ENCODE measurements at places on chromosomes 5 and 9.

DNA sequence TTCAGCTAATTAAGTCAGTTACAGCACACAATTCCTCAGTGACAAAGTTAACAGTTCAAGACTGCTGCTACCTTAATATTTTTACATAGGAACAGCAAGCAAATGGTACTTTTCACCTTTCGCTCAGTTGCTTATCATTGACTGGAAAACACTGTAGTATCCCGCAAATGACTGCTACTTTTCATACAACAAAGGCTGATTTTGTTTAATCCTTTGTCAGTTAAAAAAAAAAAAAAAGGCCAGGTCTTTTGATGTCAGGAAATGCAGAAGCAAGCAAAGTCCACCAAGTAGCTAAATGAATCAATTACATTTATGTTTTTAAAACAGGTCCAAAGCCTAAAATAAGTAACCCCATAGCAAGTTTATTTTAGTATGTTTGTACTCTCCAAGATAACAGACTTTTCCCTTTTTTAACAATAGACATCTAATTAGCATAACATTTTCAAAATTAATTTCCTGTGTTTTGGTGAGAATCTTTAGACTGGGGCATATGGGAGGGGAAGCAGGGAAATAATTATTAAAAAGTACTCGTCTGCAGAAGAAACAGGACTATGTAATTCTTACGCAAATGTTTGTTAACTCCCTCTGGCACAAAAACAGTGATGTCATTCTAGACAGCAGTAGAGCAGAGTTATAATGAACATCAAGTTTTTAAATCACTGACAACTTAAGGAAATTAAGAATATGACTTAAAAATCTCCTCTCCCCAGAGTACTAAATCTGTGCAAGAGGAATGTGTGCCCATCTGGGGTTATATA, 9.6 kb downstream of the PFDN1 start:
- no peak for DNase-seq

DNA sequence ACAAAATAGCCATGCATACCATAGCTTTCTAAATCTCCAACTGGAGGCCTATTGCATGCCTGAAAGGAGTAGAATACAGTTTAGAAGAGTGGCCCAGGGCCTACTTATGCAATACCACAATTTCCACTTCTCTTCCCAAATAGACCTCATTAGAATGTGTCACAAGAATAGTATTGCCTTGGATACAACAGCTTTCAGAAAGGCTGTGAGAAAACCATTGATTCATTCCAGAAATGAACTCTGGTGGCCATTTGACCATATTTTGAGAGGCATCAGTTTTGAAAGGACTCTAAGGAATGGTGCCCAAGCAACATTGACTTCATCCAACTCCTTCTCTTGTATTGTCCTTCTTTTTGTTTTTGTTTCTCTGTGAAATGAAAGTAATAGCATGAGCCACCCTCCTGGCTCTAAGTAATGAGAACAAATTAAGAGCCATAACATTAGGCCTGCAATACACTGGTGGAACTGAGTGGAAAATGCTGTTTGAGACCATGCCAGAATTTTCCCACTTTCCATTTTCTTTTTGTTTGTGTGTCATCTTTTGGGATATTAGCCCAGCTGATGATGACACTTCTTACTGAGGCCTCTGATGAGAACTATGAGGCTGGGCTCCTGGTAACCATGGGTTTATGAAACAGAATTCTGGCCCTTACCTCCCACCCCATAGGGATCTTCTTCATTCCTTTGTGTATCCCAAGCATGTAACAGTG, 90.2 kb downstream of the TMEM174 start:
- no peak for DNase-seq

DNA sequence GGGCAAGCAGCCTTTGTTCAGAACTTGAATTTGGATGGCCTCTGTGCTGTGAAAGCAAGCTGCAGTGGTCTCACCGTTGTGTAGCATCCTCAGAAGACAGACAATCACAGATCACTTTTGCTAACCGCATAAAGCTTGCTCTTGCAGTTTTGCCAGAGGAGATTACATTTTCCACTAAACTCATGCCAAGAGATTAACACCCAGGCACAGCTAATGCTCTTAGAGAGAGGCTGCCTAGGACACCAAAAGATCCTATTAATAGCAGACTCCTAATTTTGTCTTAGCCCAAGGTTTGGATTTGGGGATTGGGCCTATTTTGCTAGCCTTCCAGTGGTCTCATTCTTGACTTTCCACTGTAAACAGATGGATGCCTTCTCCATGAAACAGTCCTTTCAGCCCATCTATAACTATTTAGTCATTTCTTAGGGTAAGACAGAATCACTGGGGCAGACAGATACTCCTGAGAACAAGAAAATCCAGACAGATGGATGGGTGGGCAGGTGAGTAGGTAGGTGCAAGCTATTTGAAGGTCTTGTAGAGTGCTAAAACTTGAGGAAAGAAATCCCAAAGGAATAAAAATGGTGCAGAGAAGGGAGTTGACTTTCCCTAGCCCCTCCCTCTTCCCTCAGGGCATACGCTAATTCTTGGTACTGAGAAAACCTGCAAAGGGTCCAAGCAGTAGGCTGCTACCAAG, 506.2 kb downstream of the SPOCK1 start:
- DNase-seq, result no peak

- no peak for DNase-seq
Measured at GRCh38 chr9:111610845-111611244, 11.4 kb upstream of the PTGR1 start.

GRCh38 chr5:147189109-147189424, 45.8 kb upstream of the STK32A start:
- no peak for DNase-seq

GRCh38 chr9:122134822-122135528, 24.6 kb downstream of the NDUFA8 start:
- DNase-seq, result no peak

GRCh38 chr5:111753884-111754589, 3.0 kb downstream of the NREP start:
- no peak for DNase-seq

- DNase-seq, result no peak
Measured at GRCh38 chr5:96458176-96458575, 25.1 kb upstream of the PCSK1 start.

DNA sequence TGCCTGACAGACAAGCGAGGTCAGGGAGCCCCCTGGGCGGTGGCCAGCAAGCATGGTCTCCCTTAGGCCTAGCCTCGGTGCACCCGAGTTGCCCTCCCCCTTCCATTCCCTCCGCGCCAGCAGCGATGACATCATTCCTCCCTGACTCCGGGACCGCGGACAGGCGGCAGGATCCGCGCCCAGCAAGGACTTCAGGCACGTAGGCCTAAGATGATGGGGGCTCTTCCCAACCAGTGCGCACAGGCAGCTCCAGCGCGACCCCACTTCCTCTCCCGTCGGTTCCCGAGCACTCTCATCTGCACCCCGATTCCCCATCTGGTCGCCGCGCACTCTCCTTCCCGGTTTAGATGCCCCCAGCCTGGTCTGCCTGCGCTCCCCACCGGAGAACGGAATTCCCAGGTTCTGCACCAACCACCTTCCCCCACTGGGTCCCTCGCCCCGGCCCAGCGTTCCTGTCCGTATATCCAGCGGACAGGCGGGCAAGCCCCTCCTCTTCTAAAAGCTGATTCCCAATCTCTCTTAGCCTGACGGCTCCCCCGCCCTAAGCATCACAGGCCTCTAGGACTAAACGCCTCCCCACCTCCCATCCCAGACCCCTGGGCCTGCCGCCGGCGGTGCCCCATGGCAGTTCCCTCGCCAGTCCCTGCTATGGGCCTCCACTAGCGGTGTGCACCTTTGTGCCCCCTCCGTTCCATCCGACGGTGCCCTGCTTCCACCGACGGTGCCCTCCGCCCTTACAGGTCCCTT, 931 bp downstream of the FAM219A start:
- DNase-seq, result peak; percentile 59

DNA sequence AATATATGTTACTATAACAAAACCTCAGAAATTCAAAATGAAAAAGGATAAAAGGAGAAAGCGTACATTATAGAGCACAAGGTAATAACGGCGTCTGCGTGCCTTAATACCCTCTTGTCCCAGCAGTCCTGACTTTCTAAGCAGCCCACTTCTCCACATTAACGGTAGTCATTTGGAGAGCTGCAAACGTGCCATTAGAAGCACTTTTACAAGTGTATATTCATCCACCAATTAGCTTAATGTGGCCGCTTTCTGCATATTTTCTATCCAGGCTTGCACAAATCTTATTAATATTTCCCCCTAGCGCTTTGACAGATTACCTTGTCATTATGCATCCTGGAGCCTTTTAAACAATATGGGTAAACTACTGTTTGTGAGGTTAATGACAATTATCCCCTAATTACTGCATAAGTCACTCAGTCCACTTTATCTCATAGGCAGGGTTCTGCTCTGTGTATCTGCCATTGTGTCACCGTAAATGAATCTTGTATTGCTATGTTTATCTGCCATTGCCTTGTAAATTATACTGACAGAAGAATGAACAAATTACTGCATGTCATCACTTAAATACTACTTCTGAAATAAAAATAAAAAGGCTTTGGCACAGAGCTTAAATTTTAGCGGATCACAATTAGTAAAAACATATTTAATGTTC, 421.3 kb downstream of the BNC2 start:
- DNase-seq, result no peak

DNA sequence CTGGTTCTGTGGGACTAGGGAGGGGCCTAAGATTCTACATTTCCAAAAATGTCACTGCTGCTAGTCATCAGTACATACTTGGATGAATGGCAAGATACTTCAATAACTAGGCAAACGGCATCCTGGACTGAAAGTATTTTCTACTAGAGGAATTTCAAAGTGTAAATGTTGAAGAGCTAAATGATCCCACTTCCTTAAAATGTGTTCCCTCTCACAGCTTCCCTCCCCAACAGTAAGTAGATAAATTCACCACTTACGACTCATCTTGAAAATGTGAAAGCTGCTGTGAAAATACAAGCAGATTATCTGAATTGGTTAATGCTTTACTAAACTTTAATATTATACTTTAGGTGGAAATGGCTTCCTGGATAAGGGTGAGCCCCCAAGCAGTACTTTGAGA, 1571.5 kb upstream of the WWC1 start:
- DNase-seq, result no peak

DNA sequence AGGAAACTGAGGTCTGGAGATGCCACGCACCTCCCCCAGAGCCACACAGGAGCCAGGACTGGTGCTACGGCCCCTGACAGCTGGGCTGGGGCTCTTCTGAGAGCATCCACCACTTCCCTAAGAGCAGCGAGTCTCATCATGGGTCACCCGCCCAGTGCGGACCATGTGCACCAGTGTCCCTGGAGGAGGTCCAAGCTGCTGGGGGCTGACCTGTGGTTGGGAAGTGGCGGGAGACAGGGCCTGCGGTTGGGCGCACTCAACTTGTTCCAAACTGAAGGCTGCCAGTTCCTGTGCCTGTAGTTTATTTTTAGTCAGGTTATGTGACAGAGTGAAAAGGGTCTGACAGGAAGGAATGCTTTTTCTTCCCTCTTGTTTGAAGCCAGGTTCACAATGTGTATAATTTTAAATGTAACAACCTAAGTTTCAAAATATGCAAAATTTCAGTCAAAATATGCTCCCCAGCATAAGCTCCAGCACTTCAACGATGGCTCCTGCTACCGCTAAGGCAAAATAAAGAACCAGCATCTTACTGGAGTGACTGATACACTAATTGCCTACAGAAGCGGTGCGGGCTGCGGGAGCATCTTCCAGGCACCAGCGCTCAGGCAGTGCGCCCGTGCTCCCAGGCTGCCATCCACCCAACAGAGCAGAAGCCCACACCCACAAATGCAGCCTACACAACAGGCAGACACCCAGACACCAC, 14.8 kb downstream of the BARHL1 start:
- peak; percentile 49 for DNase-seq

GRCh38 chr5:177427211-177427822, 841 bp downstream of the GRK6 start:
- DNase-seq, result peak; percentile 41

DNA sequence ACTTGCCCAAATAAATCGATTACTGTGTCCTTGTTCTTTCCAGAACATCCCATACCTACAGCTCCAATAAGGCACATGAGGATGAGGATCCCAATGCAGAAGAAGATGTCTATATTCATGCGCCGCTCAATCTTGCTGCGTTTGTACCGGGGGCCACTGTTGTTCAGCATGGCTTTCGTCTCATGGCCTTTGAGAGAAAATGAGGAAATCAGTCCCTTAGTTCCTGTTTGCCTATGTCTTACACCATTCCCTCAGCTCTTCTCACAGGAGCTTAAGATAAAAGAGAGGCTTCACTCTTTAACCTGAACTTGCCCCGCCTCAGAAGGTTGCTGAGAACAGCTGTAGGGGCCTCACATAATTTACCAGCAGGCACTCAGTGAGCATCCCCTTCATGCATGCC, 211.6 kb downstream of the ATP10B start:
- no peak for DNase-seq

DNA sequence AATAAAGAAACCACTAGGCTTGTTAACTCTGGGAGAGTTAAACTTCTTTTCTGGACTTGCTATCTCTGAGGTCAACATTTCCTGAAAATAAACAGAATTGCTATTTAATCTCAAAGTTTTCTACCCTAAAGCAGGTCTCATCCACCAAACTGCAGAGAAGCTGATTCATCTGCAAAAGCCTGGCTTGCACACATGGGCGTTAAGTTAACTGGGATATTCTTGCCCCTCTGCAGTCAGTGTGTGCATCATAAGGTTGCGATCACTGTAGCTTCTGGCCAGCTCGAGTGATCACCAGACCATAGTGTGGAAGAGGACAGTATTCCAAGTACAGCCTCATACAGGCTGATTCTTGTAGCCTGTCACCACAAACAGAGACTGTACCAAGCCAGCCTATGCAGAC, 99.2 kb downstream of the SPOCK1 start:
- DNase-seq, result no peak

DNA sequence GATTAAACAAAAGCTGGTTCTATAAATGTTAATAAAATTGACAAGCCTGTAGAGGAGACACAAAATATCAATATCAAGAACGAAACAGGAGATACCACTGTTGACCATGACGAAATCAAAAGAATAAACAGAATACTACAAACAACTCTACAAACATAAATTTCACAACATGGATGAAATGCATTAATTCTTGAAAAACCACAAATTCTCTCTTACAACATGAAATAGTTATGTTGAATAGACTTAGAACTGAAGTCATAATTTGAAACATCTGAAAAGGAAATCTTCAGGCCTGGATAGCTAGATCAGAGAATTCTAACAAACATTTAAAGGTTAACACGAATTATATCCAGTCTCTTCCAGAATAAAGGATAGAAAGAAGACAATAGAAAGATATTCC, 6.9 kb upstream of the SPATA31C1 start:
- DNase-seq, result no peak

Measured in breast epithelium (tissue), 4 donors.